ENCODE measurements at places on chromosomes 16 and 17.
A peak's percentile ranks its signal among the peaks of the same experiment; 100 is the strongest.

GRCh38 chr16:46949241-46949892 is 24.1 kb downstream of the DNAJA2 start:
- no peaks in the 10 kb centered on the region for H3K4me1 ChIP-seq
- H3K36me3 ChIP-seq = no peaks in the 10 kb centered on the region

GRCh38 chr17:80861892-80862291 is 129.7 kb upstream of the CHMP6 start:
- no peak overlapping the region for H3K4me3 ChIP-seq
- DNase-seq = peak; percentile 47
- H3K36me3 ChIP-seq = peaks cover 6% of the 10 kb centered on the region
- peak overlapping the region; percentile 39 for H3K27ac ChIP-seq
- peaks cover 41% of the 10 kb centered on the region for H3K4me1 ChIP-seq

GRCh38 chr17:49690256-49690655 is 12.4 kb upstream of the SPOP start:
- peaks cover 26% of the 10 kb centered on the region for H3K4me1 ChIP-seq
- no peak overlapping the region for H3K4me3 ChIP-seq
- DNase-seq = no peak
- no peaks in the 10 kb centered on the region for H3K27me3 ChIP-seq
- peaks cover 2% of the 10 kb centered on the region for H3K36me3 ChIP-seq
- H3K27ac ChIP-seq = no peak overlapping the region

DNA sequence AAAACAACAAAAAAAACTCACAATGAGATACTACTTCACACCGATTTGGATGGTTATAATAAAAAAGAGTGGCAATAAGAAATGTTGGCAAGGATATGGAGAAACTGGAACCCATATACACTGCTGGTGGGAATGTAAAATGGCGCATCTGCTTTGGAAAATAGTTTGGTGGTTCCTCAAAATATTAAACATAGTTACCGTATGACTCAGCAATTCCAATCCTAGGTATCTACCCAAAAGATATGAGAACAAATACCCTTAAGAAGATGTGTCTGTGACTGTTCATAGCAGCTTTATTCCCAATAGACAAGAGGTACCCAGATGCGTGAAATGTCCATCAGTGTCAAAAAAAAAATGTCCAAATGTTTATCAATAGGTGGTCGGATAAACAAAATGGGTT is 7.2 kb downstream of the CPPED1 start:
- H3K27me3 ChIP-seq = no peaks in the 10 kb centered on the region
- H3K27ac ChIP-seq = no peak overlapping the region
- no peaks in the 10 kb centered on the region for H3K4me1 ChIP-seq
- no peak for DNase-seq
- H3K36me3 ChIP-seq = no peaks in the 10 kb centered on the region
- no peak overlapping the region for H3K4me3 ChIP-seq

DNA sequence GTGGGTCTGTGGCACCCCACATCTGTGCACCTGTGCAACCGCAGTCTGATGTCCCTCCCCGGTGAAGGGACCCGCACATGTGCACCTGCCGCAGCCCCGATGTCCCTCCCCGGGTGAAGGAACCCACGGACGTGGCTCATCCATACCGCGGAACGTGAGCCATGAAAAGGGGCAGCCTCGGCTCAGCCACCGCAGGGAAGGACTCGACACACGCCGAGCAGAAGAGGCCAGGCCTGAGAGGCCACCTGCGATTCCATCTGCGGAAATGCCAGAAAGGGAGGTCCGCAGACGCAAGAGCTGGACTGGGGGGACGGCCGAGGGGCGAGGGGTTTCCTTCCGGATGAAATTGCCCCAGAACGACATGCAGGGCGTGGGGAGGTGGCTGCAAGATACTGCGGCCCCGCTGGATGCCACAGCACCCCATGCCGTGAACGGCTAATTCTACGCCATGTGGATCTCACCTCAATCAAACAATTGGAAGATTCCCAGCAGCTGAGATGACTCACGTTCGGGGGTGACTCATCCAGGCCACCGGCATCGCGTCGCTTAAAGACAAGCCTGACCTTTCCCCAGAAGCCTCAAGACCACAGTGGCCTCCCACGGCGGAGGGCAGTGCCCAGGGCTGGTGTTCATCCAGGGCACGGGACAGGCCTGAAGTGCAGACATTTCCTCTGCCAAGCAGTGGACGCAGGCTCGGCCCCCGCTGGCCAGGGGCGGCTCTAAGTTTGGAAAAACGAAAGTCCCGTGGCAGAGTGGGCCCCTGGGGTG is 21.0 kb downstream of the SOX8 start:
- H3K4me1 ChIP-seq = peaks cover 66% of the 10 kb centered on the region
- no peaks in the 10 kb centered on the region for H3K36me3 ChIP-seq
- no peak for DNase-seq
- peaks cover 24% of the 10 kb centered on the region for H3K27me3 ChIP-seq
- no peak overlapping the region for H3K27ac ChIP-seq
- no peak overlapping the region for H3K4me3 ChIP-seq

- no peaks in the 10 kb centered on the region for H3K27me3 ChIP-seq
- peak overlapping the region; percentile 97 for H3K27ac ChIP-seq
Observed at GRCh38 chr17:65055280-65055707, 1.2 kb downstream of the GNA13 start.

DNA sequence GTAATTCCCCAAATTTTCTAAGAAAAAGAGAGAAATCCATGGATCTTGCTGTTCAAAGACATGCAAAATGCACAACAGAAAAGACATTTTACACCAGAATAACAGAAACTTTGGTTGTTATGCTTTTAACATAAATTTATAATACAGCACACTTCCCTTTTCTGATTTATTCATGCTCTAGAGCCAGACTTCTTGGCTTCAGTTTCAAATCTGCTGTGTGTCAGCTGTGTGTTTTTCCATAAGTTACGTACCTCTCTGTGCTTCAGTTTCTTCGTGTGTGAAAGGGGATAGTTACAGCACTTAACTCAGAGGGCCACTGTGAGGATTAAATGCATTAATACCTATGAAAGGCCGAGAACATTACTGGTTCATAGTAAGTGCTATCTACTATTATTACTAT is 6.8 kb upstream of the CCL3L1 start:
- H3K4me1 ChIP-seq = no peaks in the 10 kb centered on the region
- no peak overlapping the region for H3K4me3 ChIP-seq
- H3K27ac ChIP-seq = no peak overlapping the region
- no peaks in the 10 kb centered on the region for H3K36me3 ChIP-seq
- no peaks in the 10 kb centered on the region for H3K27me3 ChIP-seq
- DNase-seq = no peak

- no peak overlapping the region for H3K27ac ChIP-seq
- no peaks in the 10 kb centered on the region for H3K36me3 ChIP-seq
- peaks cover 8% of the 10 kb centered on the region for H3K27me3 ChIP-seq
- DNase-seq = no peak
Observed at GRCh38 chr16:80932708-80933095, 74.0 kb downstream of the CMC2 start.

DNA sequence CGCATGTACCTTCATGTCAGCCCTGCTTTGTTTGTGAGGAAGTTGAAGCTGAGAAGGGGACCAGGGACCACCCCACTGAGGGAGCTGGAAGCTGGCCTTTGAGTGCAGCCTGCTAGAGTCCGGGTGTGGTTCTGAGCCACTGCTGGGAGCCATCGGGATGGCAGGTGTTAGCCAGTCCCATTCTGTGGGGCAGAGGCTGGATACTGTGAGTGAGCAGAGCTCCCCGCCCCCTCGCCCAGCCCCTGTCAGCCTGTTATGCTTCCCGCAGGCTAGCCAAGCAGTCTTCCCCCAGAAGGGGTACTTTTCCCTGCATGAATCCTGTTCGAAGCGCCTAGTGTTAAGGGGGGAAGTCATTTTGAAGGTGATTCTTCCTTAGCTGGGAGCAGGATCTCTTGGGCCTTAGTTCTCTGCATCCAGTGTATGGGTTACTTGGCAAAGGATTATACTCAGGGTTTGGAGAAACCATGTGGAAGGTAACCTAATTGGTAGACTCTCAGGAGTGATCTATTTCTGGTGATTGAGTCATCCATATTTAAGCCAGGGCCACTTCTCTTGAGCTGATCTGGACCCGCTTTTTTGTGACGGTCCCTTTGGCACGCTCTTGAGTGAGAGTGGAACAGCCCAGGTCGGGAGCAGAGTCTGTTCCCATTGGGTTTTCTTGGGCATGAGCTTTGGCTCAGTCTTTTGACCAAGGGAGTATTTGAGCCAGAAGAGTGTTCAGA is 23.8 kb downstream of the AKAP1 start:
- H3K4me1 ChIP-seq = no peaks in the 10 kb centered on the region
- no peak overlapping the region for H3K4me3 ChIP-seq
- H3K27ac ChIP-seq = no peak overlapping the region

- no peak overlapping the region for H3K4me3 ChIP-seq
- H3K36me3 ChIP-seq = no peaks in the 10 kb centered on the region
- no peak for DNase-seq
- H3K27ac ChIP-seq = no peak overlapping the region
Observed at GRCh38 chr17:51941272-51941671, 217.2 kb downstream of the CA10 start.

GRCh38 chr16:46947900-46948547 is 25.4 kb downstream of the DNAJA2 start:
- no peaks in the 10 kb centered on the region for H3K36me3 ChIP-seq
- DNase-seq = peak; percentile 17
- no peaks in the 10 kb centered on the region for H3K27me3 ChIP-seq
- no peak overlapping the region for H3K4me3 ChIP-seq

GRCh38 chr16:85728879-85729278 is 22.0 kb downstream of the C16orf74 start:
- H3K36me3 ChIP-seq = no peaks in the 10 kb centered on the region
- H3K4me1 ChIP-seq = peaks cover 4% of the 10 kb centered on the region
- H3K4me3 ChIP-seq = no peak overlapping the region
- no peak for DNase-seq

DNA sequence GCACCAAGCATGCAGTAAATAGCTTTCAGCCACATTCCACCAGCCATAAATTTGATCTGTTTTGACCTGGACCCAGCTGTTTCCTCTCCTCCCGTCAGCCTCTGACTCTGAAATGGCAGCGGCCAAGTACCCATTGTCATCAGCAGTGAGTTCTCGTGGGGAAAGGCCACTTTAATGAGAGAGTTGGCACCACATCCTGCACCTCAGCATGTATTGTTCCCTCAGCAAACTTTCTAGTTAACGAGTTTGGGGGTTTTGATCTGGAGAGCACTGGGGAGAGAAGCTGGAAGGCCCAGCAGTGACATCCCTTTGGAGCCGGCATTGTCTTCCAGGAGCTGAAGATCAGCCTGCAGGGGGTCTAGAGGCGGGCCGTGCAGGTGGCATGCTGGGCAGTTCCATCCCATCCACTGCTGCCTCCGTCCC is 84.9 kb downstream of the RPA1 start:
- no peak overlapping the region for H3K27ac ChIP-seq
- no peak overlapping the region for H3K4me3 ChIP-seq
- no peaks in the 10 kb centered on the region for H3K27me3 ChIP-seq

- no peak for DNase-seq
- no peak overlapping the region for H3K27ac ChIP-seq
- H3K27me3 ChIP-seq = peaks cover 30% of the 10 kb centered on the region
- H3K4me1 ChIP-seq = no peaks in the 10 kb centered on the region
Observed at GRCh38 chr16:87505834-87506233, 13.0 kb upstream of the ZCCHC14 start.

- no peak for DNase-seq
- H3K36me3 ChIP-seq = no peaks in the 10 kb centered on the region
- H3K4me1 ChIP-seq = peaks cover 19% of the 10 kb centered on the region
- H3K4me3 ChIP-seq = no peak overlapping the region
- H3K27ac ChIP-seq = no peak overlapping the region
Observed at GRCh38 chr17:57899822-57900221, 50.0 kb upstream of the MRPS23 start.

- H3K36me3 ChIP-seq = no peaks in the 10 kb centered on the region
- no peak for DNase-seq
- H3K27me3 ChIP-seq = no peaks in the 10 kb centered on the region
- no peak overlapping the region for H3K27ac ChIP-seq
- H3K4me1 ChIP-seq = no peaks in the 10 kb centered on the region
Observed at GRCh38 chr17:5631958-5632590, 47.8 kb upstream of the NLRP1 start.

DNA sequence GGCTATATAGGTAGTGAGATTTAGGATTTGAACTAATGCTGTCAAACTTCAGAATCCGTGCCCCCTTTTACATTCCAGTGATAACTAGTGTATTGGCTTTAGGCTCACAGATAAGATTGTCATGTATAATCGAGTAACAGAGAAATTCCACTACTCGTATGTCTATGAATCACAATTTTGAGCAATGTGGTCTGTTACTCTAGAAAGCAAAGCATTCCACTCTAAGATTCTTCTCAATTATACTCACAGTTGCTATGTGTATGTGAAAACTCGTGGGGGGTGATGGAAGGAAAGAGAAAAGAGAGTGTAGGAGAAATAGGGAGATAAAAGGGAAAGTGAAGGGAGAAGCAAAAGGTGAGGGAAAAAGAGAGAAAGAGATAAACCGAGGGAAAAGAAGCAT is 1175.1 kb upstream of the GOT2 start:
- no peak for DNase-seq
- no peak overlapping the region for H3K4me3 ChIP-seq
- H3K36me3 ChIP-seq = no peaks in the 10 kb centered on the region
- no peaks in the 10 kb centered on the region for H3K27me3 ChIP-seq

DNA sequence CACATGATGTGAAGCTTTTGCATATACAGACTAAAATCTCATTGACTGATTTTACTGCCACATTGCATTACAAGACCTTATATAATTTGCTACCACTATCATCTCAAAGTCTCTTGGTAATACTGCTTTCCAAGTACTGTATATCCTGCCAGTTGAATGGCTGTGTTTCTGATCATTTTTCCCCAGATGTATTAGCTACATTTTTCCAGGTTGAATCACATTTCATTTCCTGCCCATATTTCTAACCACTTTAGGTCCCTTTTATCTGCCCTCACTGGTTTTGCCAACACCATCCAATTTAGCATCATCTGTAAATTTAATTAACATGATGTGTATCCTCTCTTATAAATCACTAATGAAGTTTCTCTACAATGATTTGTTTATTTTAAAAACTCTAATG is 365.7 kb upstream of the PMFBP1 start:
- H3K27me3 ChIP-seq = no peaks in the 10 kb centered on the region
- no peaks in the 10 kb centered on the region for H3K4me1 ChIP-seq
- H3K4me3 ChIP-seq = no peak overlapping the region

DNA sequence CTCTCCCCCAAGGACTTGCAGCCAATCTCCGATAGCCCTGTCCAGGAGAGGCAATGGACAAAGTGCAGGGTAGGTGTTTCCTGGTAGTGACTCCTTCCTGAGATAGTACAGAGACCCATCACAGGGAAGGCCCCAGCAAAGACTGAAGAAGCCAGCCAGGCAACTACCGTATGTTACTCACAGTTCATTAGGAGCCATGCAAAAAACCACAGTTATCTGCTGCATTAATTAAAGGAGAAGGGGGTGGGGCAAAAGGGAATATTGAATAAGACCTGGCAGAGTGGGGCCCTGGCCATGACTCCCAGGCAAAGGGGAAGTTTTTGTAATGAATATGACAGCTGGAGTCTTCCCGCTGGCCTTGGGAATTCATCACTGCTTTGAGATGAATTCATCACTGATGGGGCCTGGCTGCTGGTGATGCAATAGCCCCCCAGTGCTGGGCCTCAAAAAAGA is 2.5 kb upstream of the SLC13A2 start:
- H3K4me3 ChIP-seq = no peak overlapping the region
- H3K36me3 ChIP-seq = no peaks in the 10 kb centered on the region
- DNase-seq = no peak
- no peak overlapping the region for H3K27ac ChIP-seq
- peaks cover 8% of the 10 kb centered on the region for H3K27me3 ChIP-seq

GRCh38 chr17:45394913-45395568 is 37.6 kb downstream of the ARHGAP27 start:
- no peaks in the 10 kb centered on the region for H3K27me3 ChIP-seq
- no peak for DNase-seq
- no peak overlapping the region for H3K27ac ChIP-seq
- peaks cover 60% of the 10 kb centered on the region for H3K36me3 ChIP-seq

- no peak overlapping the region for H3K4me3 ChIP-seq
- peaks cover 8% of the 10 kb centered on the region for H3K4me1 ChIP-seq
- H3K27me3 ChIP-seq = peaks cover 35% of the 10 kb centered on the region
- no peaks in the 10 kb centered on the region for H3K36me3 ChIP-seq
Observed at GRCh38 chr17:50614471-50615051, 20.1 kb upstream of the ABCC3 start.
